ENCODE measurements at places on chromosomes 4 and X.

GRCh38 chrX:93593966-93594365, 79.4 kb downstream of the NAP1L3 start:
- no peak for DNase-seq

DNA sequence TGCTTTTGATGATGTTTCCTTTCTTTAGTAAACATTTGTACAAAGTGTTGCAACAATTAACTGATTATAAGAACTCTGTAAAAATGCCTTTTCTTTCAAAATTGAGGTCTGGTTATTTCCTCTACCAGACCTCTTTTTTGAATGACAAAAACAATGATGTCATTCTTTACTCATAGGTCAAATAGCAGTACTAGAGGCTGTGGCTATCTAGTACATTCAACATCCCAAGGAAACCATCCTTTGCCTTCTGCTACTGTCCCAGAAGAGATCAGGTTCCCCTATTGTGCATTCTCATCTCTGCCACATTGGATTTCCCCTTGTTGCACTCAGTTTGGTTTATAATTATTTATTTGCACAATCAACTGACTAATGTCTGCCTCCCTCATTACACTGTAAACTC, 19.1 kb upstream of the MAD2L1 start:
- DNase-seq, result no peak

- DNase-seq, result no peak
Measured at GRCh38 chr4:54076673-54077072, 12.3 kb upstream of the CHIC2 start.

- DNase-seq, result no peak
Measured at GRCh38 chr4:5746829-5747737, 36.1 kb downstream of the EVC start.

GRCh38 chr4:148239494-148239985, 202.7 kb downstream of the NR3C2 start:
- no peak for DNase-seq

- DNase-seq, result no peak
Measured at GRCh38 chrX:50036426-50036825, 114.0 kb downstream of the CLCN5 start.

- DNase-seq, result no peak
Measured at GRCh38 chr4:169661761-169662160, 41.4 kb downstream of the CLCN3 start.

Measured in NCI-H1092 (cell line).